Gastrocnemius medialis (tissue), 4 donors: ENCODE measurements at places on chromosomes 1 and 21. TPM values are rescaled to one million over a fixed set of nuclear protein-coding genes. Genes with fewer than 3 reads are reported as not detected.

DNA sequence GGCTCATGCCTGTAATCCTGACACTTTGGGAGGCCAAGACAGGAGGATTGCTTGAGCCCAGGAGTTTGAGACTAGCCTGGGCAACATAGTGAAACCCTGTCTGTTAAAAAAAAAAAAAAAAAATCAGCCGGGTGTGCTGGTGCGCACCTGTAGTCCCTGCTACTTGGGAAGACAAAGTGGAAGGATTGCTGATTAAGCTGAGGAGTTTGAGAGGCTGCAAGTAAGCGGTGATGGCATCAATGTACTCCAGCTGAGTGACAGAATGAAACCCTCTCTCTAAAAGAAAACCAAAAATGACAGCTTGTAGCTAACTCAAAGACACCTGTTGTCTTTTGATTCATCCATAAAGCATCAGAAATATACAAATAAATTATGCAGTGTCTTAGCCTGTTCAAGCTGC lies 31.8 kb downstream of the SIPA1L2 start:
- DNase-seq, result no peak

DNA sequence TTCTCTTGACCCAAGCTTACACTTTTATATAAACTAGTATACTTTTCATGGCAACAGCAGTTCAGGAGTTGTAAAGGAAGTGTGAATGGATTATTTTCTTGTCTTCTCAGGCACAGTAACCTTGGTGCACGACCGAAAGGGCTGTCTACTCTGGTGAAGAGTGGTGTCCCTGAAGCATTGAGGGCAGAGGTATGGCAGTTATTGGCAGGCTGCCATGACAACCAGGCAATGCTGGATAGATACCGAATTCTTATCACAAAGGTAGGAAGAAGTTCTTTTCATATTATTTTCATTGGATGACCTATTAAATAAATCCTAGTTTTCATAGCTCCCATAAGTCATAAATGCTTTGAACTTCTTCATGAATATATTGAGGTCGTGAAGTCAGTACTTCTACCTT lies 53.9 kb upstream of the GPR52 start:
- no peak for DNase-seq

DNA sequence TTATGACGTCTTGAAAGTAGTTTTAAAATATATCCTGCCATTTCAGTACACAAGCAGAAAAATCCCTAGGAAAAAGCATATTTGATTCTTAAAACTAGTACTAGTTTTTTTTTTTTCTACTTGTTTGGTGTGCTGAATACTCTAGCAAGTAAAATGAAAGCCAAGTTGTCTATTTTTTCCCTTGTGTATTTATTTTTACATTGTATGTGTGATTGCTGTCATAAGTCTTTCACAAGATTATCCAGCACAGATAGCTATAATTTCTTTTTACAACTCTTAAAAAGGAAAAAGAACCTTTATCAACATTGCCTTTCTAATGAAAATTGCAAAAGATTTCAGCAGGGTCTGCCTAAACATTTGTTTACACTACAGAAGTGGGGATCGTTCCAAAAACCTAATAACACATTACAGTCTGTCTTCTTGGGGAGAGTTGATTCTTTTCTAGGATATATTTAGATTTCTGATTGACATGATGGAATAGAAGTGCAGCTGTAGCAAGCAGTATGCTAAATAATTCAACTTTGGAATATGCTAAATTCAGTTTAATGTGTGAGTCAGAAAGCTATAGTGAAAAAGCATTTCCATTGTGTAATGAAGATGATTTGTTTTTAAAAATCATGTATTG lies 2.5 kb downstream of the DR1 start:
- DNase-seq, result no peak

CFHR4 gene
- not detected for total RNA-seq

JAM2 gene
- total RNA-seq, result 3.3 TPM

KISS1 gene
- total RNA-seq, result not detected
